H9 (cell line): ENCODE measurements at places on chromosomes 3 and 15.

DNA sequence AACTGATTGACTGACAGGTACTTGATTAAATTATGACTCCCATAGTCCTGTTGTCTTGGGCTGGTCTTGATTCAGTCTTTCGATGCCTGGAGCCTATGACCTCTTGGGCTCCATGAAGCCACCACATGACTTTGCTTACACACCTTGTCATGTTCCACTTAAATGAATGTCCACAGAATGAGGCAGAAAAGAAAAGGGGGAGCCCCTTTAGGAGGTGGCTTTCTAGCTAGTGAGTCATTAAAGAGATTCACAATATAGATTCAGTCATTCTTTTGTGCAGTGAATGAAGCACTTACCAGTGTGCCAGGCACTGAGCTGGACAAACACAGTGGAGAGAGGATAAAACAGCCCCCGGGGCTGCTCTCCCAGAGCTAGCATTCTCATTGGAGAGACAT lies 17.1 kb downstream of the VIPR1 start:
- no peak overlapping the region for H3K4me3 ChIP-seq
- no peaks in the 10 kb centered on the region for H3K27me3 ChIP-seq
- no peaks in the 10 kb centered on the region for H3K36me3 ChIP-seq

DNA sequence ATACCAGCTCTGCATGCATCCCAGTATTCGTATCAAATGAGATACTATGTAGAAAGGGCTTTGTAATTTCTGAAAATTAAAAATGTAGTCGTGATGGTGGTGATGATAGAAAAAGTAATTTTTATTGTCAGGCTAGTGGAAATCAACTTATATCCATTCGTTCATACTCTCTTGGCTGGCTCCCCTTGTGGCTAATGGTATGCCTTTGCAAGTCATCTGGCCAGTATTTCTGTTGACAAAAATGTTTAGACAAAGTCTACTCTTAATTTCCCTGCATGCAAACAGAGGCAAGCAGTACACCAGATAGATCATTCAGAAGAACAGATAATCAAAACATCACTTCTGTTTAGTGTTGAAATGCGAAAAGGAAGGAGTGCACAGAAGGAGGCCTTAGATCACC lies 49.6 kb upstream of the DUT start:
- no peak overlapping the region for H3K27ac ChIP-seq
- H3K4me1 ChIP-seq: no peaks in the 10 kb centered on the region
- DNase-seq: no peak
- no peaks in the 10 kb centered on the region for H3K27me3 ChIP-seq
- no peak overlapping the region for H3K4me3 ChIP-seq

DNA sequence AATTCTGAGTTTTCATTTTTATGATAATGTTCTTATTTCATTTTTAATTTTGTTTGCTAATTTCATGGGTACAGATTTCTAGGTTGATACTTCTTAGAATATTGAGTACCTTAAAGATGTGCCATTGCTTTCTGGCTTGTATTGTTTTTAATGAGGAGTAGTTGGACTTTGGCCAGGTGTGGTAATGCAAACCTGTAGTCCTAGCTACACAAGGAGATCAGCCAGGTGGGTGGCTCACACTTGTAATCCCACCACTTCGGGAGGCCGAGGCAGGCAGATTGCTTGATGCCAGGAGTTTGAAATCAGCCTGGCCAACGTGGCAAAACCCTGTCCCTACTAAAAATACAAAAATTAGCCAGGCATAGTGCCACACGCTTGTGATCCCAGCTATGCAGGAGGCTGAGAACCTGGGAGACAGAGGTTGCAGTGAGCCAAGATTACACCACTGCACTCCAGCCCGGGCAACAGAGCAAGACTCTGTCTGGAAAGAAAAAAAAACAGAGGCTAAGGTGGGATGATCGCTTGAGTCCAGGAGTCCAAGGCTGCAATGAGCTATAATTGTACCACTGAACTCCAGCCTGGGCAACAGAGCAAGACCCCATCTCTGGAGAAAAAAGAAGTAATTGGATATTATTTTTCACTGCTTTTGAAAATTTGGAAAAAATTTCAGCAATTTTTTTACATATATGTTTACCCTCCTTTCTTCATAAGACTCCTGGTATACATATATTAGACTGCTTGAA lies 198.0 kb downstream of the ALCAM start:
- peaks cover 9% of the 10 kb centered on the region for H3K36me3 ChIP-seq
- H3K4me3 ChIP-seq: no peak overlapping the region
- H3K4me1 ChIP-seq: no peaks in the 10 kb centered on the region
- no peak for DNase-seq
- H3K27ac ChIP-seq: no peak overlapping the region

- no peak overlapping the region for H3K27ac ChIP-seq
- no peak for DNase-seq
- no peaks in the 10 kb centered on the region for H3K36me3 ChIP-seq
These were observed 9.6 kb upstream of the FLNB start for GRCh38 chr3:57998366-57999283.

DNA sequence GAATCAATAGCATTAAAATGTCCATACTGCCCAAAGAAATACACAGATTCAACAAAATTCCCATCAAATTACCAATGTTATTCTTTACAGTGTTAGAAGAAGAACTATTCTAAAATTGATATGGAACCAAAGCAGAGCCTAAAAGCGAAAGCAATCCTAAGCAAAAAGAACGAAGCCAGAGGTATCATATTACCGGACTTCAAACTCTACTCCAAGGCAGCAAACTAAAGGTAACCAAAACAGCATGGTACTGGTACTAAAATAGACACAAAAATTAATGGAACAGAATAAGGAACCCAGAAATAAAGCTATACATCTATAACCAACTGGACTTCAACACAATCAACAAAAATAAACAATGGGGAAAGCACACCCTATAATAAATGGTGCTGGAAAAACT lies 167.5 kb downstream of the ADAMTS9 start:
- H3K4me3 ChIP-seq: no peak overlapping the region
- no peak overlapping the region for H3K27ac ChIP-seq
- no peak for DNase-seq

GRCh38 chr3:67561667-67562394 lies 92.6 kb downstream of the SUCLG2 start:
- H3K27ac ChIP-seq: no peak overlapping the region
- no peaks in the 10 kb centered on the region for H3K27me3 ChIP-seq
- no peak overlapping the region for H3K4me3 ChIP-seq
- no peaks in the 10 kb centered on the region for H3K36me3 ChIP-seq
- DNase-seq: no peak
- no peaks in the 10 kb centered on the region for H3K4me1 ChIP-seq

DNA sequence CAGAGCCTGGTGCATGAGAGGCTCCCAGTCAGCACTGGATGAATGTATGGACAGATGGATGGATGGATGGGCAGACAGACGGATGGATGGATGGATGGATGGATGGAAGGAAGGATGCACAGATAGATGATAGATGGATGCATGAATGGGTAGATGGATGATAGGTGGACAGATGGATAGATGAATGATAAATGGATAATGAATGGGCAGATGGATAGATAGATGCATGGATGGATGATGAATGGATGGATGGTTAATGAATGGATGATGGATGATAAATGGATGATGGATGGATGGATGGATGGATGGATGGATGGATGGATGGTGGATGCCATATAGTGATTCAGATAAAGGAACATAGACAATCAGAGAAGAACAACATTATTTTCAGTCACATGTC lies 71.0 kb downstream of the SLC6A11 start:
- no peak overlapping the region for H3K4me3 ChIP-seq
- H3K4me1 ChIP-seq: no peaks in the 10 kb centered on the region
- no peaks in the 10 kb centered on the region for H3K27me3 ChIP-seq
- H3K27ac ChIP-seq: no peak overlapping the region
- no peak for DNase-seq
- H3K36me3 ChIP-seq: no peaks in the 10 kb centered on the region

DNA sequence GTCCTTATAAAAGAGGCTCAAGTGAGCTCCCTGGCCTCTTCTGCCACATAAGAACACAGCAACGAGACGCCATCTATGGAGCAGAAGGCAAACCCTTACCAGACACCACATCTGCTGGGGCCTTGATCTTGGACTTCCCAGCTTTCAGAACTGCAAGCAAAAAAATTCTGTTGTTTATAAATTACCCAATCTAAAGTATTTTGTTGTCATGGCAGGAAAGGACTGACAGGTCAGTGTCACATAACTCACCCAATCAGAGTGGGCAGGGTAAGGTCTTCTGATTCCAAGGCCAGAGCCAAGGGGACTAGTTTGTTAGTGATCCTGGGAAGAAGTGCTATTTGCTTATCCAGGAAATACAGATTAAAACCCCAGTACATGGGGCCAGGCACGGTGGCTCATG lies 98.9 kb downstream of the HMG20A start:
- DNase-seq: no peak
- no peaks in the 10 kb centered on the region for H3K27me3 ChIP-seq
- H3K4me3 ChIP-seq: no peak overlapping the region
- H3K36me3 ChIP-seq: no peaks in the 10 kb centered on the region

DNA sequence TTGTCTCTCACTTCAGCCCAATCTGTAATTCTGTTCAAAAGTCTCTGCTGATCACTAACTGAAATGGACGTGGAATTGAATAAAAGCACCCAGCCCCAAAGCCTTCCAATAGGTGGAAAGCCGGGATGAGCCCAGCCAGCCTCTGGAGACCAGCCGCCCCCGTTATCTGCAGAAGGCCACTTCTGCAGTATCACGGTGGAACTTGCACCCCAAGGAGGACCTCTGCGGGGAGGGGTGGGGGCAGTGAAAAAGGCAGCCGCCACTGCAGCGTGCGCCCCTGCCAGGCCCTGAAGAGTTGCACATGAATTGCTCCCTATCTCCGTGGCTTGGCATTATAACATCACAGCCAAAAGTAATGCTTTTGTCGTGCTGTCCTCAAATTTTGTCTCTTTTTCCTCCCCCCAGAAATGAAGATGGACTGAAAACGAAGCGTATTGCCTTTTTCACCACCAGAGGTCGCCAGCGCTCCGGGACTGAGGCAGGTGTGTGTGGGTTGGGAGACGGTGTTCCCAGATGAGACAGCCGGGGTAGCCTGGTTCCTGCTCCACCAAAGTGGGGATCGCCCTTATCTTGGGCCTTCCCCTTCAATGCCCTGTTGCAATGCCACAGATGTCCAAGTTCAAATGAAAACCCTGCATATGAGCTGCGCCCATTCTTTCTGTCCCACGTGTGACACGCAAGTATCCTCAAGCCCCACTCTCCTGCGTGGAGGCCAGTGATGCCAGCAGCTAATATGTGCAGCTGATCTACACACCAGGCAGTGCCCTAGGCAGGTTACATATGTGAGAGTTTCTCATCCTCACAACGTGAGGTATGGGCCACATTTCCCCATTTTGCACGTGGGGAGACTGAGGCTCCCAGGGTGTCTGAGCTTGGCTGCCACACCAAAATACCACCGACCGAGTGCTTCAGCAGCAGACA lies 96.0 kb downstream of the LRRK1 start:
- H3K4me3 ChIP-seq: no peak overlapping the region
- H3K27me3 ChIP-seq: no peaks in the 10 kb centered on the region
- H3K4me1 ChIP-seq: peaks cover 7% of the 10 kb centered on the region
- no peak overlapping the region for H3K27ac ChIP-seq
- H3K36me3 ChIP-seq: no peaks in the 10 kb centered on the region

GRCh38 chr15:47983533-47983932 lies 137.3 kb upstream of the SLC24A5 start:
- DNase-seq: no peak
- H3K27me3 ChIP-seq: no peaks in the 10 kb centered on the region
- H3K4me3 ChIP-seq: no peak overlapping the region

DNA sequence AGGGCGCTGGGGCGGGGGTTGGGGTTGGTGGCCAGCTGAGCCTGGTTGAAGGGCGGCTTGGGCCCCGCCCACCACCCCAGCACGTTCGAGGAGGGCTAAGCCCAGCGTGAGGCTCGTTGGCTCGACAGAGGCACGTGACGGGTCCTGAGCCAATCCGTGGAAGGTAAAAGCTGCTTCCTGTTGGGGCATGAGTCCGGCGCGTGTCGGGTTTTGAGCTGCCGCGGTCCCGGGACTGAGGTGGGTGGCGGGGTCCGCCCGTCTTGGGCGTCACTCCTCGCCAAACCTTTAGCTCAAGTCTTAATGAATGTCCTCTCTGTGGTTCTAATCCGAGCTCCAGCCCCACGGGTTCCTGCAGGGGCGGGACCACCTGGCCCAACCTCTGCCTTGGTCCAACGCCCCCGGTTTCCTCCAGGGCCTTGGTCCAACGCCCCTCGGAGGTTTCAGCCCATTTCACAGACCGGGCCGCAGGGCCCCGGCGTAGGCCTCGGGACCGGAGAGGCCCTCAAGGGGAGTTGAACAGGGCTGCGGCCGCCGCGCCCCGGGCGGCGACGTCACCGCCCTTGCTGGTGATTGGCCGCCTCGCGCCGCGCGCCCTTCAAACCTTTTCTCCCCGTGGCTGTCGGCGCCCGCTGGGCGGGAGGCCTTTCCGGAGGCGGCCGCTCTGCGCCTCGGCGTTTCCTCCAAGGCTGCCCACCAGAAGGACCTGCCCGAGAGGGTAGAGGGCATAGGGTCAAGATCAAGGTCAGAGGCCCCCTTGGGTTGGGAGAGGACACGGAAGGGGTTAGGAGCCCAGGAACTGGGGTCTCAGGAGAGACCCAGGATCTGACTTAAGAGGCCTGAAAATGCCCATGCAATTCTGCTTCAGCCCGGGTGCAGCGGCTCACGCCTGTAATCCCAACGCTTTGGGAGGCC lies at the start of gene RCCD1:
Gene RCCD1 (plus strand): TSS at position 173 of the 912 bp plus-strand sequence. CDS start 1,851 bp downstream, outside the sequence.
- H3K27ac ChIP-seq: no peak within 1 kb of the TSS
- H3K36me3 ChIP-seq: peaks cover 45% of the 10 kb centered on the region
- no peaks in the 10 kb centered on the region for H3K27me3 ChIP-seq
- peak within 1 kb of the TSS; percentile 77 for H3K4me3 ChIP-seq
- peaks cover 7% of the 10 kb centered on the region; the same call in 1 of the 2 replicates for H3K4me1 ChIP-seq
- DNase-seq: peak; percentile 97
